ENCODE measurements at places on chromosomes 12 and 14.

- peak; percentile 64 for DNase-seq
These were observed 10.0 kb downstream of the LRCOL1 start for GRCh38 chr12:132600048-132601032.

GRCh38 chr12:13362260-13362841 is 165.8 kb downstream of the EMP1 start:
- peak; percentile 61 for DNase-seq

DNA sequence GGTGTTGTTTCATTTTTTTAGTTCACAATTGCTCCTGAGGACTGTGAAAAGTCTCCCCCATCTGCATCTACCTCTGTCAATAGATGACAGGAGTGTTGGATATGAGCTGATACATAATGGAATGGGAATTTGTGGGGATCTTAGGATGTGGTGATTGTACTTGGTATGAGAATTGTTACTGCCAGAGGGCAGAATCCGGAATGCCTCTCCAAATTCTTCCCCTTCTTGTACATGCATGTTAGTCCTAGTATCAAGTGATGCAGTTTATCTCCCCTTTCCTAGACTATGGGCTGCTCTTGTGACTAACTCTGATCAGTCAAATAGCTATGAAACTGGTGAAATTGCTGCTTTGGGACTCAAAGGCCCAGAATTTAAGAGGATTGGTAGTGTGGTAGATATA is 24.8 kb upstream of the NOVA1 start:
- DNase-seq = peak; percentile 45

DNA sequence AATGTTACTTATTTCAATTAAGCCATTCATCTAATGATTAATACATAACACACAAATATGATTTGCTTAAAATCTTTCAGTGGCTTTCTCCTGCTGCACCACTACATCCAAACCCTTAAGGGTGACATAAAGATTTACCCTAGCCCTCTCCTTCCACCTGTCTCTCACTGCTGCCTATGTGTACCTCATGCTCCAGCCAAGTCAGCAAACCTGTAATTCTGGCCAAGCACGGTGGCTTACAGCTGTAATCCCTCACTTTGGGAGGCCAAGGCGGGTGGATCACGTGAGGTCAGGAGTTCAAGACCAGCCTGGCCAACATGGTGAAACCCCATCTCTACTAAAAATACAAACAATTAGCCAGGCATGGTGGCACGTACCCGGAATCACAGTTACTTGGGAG is 31.7 kb upstream of the CERS5 start:
- DNase-seq = no peak
